ENCODE measurements at places on chromosomes 5 and 9.
A peak's percentile ranks its signal among the peaks of the same experiment; 100 is the strongest.

DNA sequence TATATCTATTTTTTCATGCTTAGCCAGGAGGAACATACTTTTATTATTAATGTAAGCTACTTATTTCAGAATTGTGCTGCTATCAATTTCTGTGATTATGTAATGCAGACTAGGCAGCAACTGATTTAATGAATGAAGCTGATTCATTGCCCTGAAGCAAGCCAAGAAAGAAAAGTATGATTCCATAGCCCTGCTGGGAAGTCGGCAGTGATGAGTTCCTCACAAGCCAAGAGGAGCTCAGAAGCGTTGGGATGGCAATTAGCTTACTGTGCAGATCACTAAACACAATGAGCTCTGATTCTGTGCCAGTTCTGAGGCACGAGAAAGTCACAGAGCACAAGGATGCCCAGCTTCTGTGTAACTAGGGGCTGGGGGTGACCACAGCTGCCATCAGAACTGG lies 254.3 kb upstream of the KLF9 start:
- DNase-seq: no peak

GRCh38 chr5:1522601-1523479 lies 920 bp downstream of the LPCAT1 start:
- DNase-seq: no peak

DNA sequence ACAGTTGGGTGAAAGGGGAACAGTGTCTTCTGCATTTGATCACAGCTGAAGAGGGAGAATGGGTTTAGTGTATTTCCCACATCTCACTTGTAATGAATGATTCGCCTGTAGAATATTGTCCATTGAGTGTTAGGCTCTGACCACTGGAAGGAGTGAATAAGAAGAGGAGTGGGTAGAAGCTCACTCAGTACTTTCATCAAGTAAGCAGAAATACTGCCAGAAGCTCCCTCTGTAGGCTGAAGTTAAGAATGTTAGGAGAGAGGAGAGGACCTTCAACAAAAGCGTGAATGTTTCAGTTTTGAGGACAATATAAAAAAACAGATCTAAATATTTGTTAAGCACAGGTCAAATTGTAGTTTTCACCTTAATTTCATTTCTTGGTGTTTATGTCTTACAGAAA lies 27.5 kb downstream of the FSD1L start:
- DNase-seq: no peak

DNA sequence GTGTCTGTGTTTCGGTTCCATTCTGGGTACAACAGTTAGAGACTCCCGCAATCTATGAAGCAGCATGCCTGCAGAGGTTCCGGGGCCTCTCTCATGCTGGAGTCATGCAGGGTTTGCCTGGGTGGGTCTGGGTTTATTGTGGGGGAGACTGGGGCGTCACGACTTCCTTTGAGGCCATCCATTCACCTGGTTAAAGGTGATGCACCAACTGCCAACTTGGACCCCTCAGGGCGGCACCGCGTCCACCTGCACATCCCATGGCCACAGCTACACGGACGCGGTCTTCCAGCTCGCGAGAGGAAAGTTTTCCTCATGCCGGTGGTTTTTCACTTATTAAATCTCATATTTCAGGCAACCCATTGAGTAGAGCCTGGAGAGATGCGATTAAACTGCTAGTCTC lies 30.9 kb upstream of the IRX4 start:
- no peak for DNase-seq

GRCh38 chr5:887947-888637 lies 4.5 kb downstream of the BRD9 start:
- DNase-seq: no peak

- no peak for DNase-seq
Measured at GRCh38 chr5:177599731-177600507, at the start of gene B4GALT7. TSS of gene B4GALT7 (plus strand) at chr5:177600132. CDS start at chr5:177600211, 79 bp downstream.

- DNase-seq: no peak
Measured at GRCh38 chr5:143924311-143924978, 112.5 kb downstream of the HMHB1 start.

DNA sequence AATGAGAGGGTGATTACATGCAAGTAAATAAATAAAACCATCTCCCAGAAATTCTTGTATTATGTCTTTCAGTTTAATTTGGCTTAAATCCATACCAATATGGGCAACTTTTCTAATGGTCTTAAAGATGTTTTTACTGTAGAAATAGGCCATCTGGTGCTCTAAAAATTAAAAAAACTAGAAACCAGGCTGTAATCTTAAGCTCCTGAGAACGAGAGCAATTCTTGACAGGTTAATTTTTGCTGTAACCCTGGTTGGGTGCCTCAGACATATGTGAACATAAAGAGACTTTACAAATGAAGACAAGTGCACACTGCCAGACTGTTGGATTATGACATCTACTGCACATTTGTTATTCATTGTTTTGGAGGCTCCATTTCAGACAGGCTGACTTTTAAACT lies 246.8 kb upstream of the DAB2 start:
- DNase-seq: no peak

DNA sequence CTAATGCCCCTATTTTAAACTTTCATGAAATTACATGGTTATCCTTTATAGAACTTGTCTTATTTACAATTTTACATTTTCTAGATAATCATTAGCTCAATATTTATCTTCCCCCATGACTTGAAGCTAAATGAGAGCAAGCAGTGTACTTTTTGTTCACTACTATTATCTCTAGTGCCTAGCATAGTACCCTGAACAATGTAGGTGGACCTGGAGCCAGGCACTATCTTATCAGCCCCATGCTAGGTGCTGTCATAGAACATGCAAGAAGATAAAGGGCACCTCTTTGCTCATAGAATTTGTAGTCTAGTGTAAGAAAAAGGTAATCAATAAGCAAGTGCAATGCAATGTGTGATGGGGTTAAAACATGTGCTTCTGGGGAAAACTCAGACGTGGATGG lies 399.9 kb downstream of the ELAVL2 start:
- DNase-seq: no peak

- no peak for DNase-seq
Measured at GRCh38 chr9:107706701-107707427, 217.3 kb upstream of the KLF4 start.

- no peak for DNase-seq
Measured at GRCh38 chr5:5291357-5291756, 131.1 kb upstream of the ICE1 start.

- no peak for DNase-seq
Measured at GRCh38 chr5:98497418-98497817, 276.0 kb upstream of the RGMB start.

DNA sequence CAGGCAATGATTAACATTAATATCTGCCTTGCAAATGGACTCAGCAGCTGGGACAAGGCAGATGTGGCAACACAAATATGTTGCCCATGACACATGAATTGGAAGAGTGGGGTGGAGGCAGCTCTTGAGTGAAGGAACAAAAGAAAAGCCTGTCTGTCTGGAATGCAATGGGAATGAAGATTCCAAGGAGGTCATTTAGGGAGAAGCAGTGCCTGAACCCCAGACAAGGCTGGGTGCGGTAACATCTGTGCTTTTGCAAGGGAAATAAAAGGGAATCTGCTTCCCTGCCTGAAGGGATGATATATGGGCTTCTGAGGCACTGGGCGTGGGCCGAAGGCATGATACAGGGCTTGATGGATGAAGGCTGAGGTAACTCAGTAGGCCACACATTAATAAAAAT lies 94.1 kb upstream of the TRIM32 start:
- no peak for DNase-seq

DNA sequence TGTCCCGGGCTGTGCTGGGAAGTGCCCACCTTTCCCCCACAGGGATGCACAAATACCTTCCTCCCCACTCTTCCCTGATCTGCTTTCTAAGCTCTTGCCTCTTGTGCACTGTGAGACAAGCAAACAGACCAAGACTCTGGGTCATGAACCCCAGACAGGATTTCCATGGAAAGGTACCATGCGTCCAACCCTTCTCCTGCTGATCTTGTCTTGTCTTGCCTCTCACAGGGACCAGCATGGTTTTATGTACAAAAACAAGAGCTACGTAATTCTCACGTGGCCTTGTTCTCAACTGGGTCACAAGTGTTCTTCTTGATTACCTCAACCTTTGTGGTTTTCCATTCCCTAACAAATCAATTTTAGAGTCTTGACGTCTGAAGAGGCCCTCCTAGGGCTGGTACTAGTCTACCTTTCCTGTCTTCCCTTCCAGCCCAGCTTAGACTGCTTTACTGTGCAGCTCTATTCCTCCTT lies 176.5 kb upstream of the MAP3K1 start:
- no peak for DNase-seq

DNA sequence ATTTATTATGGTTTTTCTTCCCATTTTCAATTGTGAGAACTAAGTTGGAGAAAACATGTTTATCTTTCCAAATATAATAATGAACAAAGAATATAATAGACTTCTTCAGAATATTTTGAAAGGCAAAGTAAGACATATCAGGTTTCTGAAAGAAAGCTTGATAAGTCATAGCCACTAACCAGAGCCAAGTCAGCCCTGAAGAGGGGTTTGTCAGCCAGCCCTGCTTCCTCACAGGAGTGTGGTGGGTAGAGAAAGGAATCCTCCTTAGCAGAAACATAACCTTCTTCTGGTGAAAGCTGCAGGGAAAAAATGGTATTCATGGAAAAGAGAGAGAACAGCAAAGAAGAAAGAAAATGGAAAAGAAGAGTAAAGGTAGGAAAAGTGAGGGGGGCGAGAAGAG lies 93.4 kb downstream of the MPDZ start:
- DNase-seq: no peak

DNA sequence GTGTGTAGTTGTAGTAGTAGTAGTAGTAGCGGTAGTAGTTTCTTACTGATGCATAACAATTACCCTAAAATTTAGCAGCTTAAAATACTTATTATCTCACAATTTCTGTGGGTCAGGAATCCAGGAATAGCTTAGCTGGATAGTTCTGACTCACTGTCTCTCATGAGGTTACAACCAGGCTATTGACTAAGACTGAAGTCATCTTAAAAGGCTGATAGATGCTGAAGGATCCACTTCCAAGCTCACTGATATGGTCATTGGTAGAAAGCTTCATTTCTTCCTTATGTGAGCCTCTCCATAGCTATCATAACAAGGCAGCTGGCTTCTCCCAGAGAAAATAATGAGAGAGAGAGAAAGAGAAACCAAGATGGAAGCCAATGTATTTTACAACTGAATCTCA lies 147.5 kb upstream of the FBXL17 start:
- peak; percentile 18 for DNase-seq

DNA sequence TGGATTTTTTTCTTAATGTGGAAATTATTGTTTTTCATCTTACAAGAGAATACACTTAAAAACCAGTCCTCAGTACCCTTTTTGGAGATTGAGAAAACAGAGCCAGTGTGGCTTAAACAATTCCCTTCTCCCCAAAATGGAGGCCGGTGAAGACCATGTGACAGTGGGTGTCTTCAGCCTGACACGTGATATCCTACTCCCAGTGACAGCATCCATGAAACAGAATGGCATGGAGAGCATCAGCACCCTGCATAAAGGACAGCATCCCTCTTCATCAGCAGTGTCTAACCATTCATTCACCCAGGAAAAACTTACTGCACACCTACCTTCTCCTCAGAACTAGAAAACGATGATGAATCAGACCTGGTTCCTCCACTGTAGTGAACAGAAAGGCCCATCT lies 103.4 kb upstream of the RAI14 start:
- no peak for DNase-seq

GRCh38 chr5:16975950-16976624 lies 40.0 kb upstream of the MYO10 start:
- no peak for DNase-seq

DNA sequence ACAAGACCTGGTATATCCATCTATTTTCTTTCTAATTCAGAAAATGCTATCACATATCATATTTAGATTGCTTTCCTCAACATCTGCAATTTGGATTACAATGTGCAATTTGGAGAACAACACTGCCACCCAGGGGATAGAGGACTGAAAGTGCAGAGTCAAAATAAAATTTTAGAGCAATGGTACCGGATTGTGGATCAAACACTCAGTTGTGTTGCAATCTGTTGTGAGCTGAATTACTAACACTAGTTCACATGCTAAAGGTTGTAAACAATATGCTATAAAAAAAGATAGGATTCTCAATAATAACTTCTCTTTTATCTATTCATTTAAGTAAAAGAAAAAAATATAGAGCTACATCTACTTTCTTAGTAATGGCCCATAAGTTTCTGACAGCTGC lies 11.9 kb upstream of the SRFBP1 start:
- peak; percentile 15 for DNase-seq

DNA sequence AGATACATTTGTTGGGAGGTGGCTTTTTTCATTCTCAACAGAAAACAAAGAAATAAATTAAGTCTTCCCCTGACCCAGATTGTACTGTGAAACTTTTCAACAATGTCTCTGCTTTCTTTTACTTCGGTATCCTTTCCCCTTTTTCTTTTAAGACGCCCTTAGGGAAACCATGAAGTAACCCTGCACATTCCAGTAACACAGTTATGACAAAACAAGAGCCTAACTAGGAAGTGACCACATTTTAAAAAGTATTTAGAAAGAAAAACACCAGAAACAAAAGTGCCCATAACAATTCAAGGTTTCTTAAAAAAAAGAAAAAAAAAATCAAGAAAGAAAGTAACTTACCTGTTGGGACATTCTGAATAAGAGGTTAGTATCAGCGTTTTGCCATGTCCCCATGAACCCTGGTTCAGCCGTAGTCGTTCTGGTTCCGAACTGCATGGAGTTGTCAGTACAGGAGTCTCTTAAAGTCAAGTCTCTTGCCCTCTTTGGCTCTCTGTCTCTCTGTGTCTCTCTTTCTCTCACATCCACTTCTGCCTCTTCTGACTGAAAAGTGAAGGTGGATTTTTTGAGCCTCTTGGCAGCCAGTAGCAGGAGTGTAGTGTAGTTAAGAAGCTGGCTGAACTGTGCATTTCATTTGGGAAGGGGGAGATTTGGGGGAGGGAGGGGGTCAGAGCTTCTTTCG lies 142.9 kb downstream of the BNC2 start:
- no peak for DNase-seq

DNA sequence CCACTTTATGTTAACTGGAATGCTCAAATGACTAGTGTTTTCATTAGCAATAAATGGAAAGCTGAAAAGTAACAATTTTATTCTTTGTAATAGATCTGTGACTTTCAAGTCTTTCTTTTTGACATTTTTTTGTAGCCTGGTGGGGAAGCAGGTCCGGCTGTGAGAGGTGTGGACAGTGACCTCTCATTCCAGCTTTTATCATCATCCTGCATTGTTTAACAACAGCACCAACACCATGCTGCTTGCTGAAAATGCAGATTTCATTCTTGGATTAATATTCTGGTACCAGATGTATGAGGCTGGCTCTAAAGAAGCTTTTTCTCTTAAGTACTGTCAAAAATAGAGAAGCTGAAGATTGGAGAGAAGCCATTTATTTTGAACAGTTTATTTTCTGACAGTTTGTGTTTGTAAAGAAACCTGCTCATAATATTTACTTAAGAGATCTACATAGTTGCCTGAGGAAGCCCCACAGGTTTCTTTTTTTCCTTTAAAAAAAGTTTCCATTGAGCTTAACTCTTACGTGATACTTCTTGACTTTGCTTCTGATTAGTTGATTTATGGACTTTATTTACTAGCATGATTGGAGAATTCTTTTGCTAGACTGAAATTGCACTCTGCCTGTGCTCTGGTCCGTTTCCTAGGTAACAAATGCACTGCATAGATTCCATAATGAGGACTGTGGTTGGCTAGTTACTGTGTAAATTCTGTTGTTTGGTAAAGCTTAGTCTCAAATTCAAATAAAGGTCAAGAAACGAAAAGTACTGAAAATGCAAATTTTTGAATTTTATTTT lies 3.4 kb downstream of the KIAA1958 start:
- no peak for DNase-seq

Data from AG04450 (cell line).